ENCODE measurements at places on chromosomes 7 and 10.
A peak's percentile ranks its signal among the peaks of the same experiment; 100 is the strongest.

DNA sequence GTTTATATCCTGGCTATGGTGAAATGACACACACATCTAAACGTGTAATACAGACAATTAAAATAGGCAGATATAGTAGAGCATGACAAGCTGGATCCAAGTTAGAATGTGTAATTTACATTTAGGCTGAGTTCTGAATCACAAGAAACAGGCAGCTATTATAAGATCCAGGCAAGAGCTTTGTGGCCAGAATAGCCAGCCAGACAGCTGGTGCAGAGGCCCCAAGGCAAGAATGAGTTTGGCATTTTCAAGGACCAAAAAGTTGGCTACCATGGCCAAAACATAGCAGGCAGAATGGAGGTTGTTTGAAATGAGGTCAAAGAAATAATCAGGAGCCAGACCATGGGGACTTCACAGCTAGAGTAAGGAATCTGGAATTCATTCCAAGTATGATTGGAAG, 281.7 kb downstream of the MTERF1 start:
- no peak for DNase-seq

GRCh38 chr10:26238378-26238777, 21.8 kb downstream of the GAD2 start:
- no peak for DNase-seq

- no peak for DNase-seq
These were observed 131.3 kb downstream of the LHPP start for GRCh38 chr10:124592736-124593430.

DNA sequence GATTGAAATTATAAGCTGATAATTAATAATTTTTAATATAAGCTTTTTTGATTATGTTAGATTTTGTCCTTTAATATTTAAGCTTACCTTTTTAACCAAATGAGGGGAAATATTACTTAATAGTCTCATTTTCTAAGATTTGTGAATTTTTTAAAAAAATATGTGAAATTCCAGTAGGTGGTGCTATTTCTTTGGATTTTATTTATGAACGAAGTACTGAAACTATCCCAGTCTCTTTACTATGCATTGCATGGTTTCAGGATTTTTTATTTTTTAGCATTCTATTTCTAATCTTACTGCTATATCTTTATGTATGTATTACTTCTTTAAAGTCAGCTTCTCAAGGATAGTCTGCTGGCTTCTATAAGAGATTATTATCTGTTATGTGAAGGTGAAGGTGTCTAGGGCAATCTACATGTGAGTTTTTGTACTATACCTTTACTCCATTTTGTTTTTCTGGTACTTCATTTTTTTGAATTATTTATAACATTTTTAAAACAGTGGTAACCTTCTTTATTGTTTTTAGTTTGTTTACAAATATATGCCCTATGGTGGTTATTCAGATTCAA, 78.3 kb downstream of the ATRNL1 start:
- DNase-seq: no peak

- no peak for DNase-seq
These were observed 8.7 kb downstream of the ATP6V0E2 start for GRCh38 chr7:149882248-149883047.

- no peak for DNase-seq
These were observed 413.9 kb upstream of the AUTS2 start for GRCh38 chr7:69184339-69184738.

GRCh38 chr10:122258136-122259074, 12.7 kb upstream of the BTBD16 start:
- DNase-seq: peak; percentile 29

- no peak for DNase-seq
These were observed 2.7 kb upstream of the TPST1 start for GRCh38 chr7:66202441-66202840.

GRCh38 chr7:101631224-101631714, 2.2 kb upstream of the MYL10 start:
- DNase-seq: no peak

- DNase-seq: no peak
These were observed 3.1 kb upstream of the ARID5B start for GRCh38 chr10:61898435-61898778.

Data from retina (tissue), 1 donor.